ENCODE measurements at places on chromosomes 11 and 22.

- DNase-seq, result no peak
These were observed 45.8 kb downstream of the PPFIBP2 start for GRCh38 chr11:7559398-7560283.

GRCh38 chr11:66345316-66345649, 379 bp upstream of the BRMS1 start:
- DNase-seq, result no peak

GRCh38 chr11:48263423-48263911, at the start of gene OR4X1:
Gene OR4X1 (plus strand): TSS chr11:48263861. CDS start chr11:48263861, 0 bp downstream.
- no peak for DNase-seq

GRCh38 chr11:39990421-39990831, 1469.0 kb downstream of the LRRC4C start:
- DNase-seq, result no peak
